ENCODE measurements at places on chromosomes 2 and 18.

- DNase-seq: no peak
These were observed 89.5 kb upstream of the NCK2 start for GRCh38 chr2:105655244-105655643.

DNA sequence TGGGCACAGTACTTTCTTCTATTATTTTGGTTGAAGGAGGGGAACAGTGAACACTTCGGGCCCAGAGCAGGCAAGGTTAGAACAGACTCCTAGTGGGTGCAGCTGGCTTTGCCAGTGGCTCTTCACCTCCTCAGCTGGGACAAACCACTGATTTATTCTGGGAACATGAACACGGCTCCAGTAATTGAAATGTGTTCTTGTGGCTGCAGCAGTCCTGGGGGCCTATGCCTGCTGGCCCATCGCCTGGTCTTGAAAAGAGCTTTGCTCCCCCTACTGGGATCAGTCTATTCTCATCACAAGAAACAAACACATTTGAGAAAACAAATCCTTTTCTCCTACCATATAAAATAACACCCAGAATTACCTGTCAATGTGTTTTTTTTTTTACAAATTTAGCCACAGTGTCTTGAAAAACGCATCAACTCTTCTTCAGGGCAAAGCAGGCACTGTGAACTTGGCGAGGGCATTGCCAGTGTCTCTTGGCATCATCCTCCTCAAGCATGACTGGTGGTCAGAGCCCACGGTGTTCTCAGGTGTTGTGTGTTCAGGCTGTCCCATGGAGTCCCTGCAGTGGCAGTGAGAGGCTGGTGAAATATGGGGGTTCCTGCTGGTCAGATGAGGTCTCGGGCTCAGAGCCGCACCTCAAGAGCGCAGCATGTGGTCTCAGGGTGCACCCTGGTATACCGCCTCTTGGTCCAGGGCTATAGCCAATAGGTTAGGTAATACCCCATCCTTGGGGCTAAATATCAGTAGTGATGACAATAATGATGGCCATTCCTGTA lies 51.3 kb downstream of the RNF144A start:
- no peak for DNase-seq

DNA sequence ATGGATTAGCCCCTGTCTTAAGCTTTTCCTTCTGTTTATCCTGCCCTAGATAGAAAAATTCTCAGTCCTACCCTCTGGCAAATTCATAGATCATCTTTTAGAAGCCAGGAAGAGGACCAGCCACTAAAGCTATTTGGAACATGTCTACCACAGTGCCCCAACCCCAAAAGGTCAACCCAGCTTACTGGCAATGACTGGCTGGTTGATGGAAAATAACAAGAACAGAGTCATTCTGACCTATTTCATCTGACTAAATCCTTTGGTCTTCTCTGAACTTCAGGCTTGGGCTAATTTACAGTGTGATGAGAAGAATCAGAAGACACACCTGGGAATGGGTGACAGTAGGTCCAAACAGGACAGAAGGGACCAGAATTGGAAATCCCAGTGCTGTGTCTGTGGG lies 227.3 kb upstream of the CCDC68 start:
- no peak for DNase-seq

- DNase-seq: no peak
These were observed 30.5 kb upstream of the ATP8B1 start for GRCh38 chr18:57833441-57834101.

GRCh38 chr2:128437204-128437565 lies 118.5 kb upstream of the HS6ST1 start:
- DNase-seq: no peak

- no peak for DNase-seq
These were observed 117.5 kb upstream of the TPO start for GRCh38 chr2:1295740-1296139.

GRCh38 chr2:25072606-25073005 lies 30.7 kb downstream of the EFR3B start:
- DNase-seq: no peak

Measured in effector CD4-positive, alpha-beta T cell (primary cell).